Midbrain (tissue), 1 donor: ENCODE measurements at places on chromosomes 13 and 19.

DNA sequence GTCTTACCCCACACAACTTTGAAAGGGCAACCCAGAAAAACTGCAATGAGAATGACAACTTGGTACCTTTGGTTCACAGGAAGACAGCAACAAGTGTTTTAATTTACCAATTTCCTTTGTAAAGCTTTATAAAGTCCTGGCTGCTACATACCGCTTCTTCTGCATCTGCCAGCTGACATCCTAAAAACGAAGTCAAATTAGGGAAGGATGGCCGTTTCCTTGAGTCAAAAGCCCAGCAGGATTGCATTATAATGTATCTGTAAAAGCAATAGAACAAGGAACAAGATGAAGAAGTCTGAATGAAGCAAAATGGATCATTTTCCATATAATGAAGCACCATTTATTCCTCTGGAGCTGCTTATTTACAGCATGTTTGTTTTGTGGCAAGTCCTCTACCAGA, 25.8 kb upstream of the URAD start:
- no peak for DNase-seq

- DNase-seq, result no peak
Observed at GRCh38 chr19:45922281-45922680, 7.7 kb upstream of the NANOS2 start.

GRCh38 chr13:107360010-107360409, 792.1 kb upstream of the ARGLU1 start:
- DNase-seq, result no peak

GRCh38 chr19:29001141-29001581, 211.8 kb downstream of the UQCRFS1 start:
- no peak for DNase-seq

GRCh38 chr13:92843549-92843948, 383.1 kb upstream of the GPC6 start:
- DNase-seq, result no peak

- DNase-seq, result no peak
Observed at GRCh38 chr13:31978021-31978420, 53.6 kb upstream of the FRY start.

- no peak for DNase-seq
Observed at GRCh38 chr13:32391101-32391619, 36.8 kb downstream of the N4BP2L1 start.

- no peak for DNase-seq
Observed at GRCh38 chr19:23823952-23824389, 65.3 kb upstream of the ZNF681 start.

- DNase-seq, result no peak
Observed at GRCh38 chr13:25493931-25494640, 122.3 kb downstream of the ATP8A2 start.

- peak; percentile 83 for DNase-seq
Observed at GRCh38 chr13:102580552-102581169, 16.1 kb upstream of the TPP2 start.

- no peak for DNase-seq
Observed at GRCh38 chr13:93227280-93227877, 772 bp downstream of the GPC6 start.
